Activated gamma-delta T cell treated with Interleukin-2 at 50 U/mL for 16 hours (primary cell): ENCODE measurements at places on chromosomes 16 and 17.
A peak's percentile ranks its signal among the peaks of the same experiment; 100 is the strongest.

DNA sequence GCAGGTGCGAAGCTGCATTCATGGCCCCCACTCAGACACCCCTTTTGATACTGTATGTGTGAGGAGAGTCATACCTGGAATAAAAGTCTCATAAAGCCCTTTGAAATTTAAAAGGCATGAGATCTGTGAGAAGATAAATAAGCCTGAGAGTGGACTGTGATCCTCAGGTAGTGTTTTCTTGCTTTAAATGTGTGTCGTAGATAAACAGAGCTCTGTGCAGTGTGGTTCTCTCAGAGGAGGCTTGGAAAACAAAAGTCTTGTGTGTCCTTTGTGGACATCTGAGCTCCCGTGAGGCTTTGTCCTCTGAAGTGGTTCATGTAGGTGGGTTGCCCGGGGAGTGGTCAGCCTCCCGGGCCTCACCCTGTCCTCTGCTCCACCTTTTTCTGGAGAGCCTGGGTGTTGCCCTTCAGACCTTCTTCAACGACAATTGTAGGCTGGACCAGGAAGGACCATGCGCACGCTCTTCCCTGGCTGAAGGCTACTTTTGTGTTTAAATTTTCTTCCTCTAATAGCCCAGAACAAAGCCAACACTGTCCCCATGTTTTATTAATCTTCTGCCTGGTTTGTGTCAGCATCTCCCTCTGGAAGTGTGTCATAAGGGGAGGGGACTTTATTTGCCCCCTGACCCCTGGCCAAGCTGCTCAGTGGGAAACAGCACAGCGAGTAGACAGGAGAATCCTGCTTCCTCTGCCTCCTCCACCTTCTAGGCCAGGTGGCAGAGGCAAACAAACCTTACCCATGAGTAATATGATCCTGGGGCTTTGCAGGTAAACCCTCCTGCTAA, 151.2 kb downstream of the MSI2 start:
- DNase-seq, result no peak

DNA sequence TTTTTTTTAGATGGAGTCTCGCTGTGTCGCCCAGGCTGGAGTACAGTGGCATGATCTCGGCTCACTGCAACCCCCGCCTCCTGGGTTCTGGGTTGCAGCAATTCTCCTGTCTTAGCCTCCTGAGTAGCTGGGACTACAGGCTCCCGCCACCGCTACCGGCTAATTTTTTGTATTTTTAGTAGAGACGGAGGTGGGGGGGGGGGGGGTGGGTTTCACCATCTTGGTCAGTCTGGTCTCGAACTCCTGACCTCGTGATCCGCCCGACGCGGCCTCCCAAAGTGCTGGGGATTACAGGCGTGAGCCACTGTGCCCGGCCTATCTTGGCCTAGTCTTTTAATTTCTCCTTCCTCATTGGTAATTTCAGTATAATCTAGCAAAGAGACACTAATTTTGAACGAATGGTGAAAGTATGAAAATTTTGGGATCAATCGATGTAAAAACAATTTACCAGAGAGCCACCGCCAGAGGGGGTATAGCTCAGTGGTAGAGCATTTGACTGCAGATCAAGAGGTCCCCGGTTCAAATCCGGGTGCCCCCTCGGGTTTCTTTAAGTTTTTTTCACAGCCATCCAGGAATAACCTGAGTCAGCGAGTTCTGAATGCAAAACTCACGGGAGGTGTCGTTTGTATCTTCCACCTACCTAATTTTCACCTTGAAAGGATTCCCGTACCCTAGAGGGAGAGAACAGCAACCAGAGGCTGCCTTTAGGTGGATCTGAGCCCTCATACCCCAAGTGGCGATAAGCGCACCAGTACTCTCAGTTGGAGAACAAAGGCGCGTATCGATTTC, 2.5 kb upstream of the LASP1 start:
- peak; percentile 55 for DNase-seq

DNA sequence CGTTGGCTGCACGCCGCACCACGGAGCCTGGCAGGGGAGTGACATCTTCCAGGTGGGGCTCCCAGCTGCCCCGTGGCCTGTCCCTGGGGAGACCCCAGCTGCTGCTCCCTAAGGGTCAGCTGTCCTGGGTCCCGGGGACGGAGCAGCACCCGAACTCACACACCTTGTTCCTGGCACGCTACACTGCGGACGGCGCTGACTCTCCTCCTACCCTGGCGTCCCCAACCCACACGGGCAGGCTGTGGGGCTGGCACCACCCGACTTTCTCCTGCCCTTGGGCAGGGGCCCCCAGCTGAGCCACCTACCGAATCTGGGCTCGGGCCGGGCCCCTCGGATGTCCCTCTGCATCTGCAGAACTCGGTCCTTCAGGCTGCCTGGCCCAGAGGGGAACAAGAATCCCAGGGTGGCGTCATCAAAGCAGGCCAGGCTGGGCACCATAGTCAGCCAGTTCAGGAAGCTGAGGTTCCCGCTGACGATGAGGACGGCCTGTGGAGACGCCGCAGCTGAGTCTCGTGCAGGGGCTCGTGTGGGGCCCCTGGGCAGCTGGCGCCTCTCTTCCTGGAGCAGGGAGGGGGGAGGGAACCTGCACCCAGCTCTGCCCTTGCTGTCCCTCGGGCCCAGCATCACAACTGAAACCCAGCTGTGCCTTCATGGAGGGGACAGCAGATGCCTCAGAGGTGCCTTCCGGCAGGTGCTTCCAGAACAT, 70.5 kb upstream of the GNG13 start:
- no peak for DNase-seq

DNA sequence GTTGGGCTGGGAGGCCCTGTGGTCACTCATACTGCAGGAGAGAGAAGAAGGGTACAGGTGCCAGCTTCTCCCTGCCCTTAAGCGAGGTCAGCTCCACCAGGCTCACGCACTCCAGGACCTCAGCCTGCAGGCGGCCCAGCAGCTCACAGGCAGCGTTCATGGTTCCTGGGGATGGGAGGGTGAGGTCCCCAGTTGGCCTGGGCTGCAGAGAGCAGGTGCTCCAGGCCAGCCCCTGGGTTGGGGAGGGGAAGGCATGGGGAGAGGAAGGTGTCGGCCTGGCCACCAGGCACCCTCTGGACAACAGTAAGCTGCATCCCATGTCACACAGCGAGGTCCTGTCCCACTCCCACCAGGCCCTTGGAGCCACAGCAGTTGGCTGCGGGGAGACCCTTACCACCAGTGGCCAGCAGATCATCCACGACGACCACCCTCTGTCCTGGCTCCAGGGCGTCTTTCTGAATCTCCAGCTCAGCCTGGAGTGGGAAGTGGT, 2.0 kb downstream of the APRT start:
- no peak for DNase-seq

DNA sequence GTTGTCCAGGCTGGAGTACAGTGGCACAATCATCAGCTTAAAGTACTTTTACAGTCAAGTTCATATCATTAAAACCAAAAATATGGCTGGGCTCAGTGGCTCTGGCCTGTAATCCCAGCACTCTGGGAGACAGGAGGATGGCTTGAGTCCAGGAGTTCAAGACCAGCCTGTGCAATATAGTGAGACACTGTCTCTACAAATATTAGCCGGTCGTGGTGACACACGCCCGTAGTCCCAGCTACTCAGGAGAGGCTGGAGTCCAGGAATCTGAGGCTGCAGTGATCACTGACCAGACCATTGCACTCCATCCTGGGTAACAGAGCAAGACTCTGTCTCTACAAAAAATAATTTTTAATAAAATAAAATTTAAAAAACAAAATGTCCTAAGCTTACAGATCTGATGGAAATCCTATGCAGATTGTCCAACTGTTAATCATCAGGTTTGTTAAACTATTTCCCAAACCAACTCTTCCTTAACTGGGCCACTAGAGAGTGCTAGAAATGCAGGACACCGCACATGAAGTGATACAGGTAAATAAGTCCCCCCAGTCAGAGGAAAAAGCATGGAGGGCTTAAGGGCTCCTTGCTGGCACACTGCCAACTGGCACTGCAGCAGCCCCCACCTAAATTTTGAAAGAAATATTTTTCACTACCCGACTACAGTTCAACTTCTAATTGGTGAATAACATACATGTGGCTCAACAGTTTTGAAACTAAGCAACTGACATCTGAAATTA, 2.8 kb downstream of the USP22 start:
- DNase-seq, result no peak

GRCh38 chr16:27847030-27847550, 216.4 kb downstream of the GSG1L start:
- no peak for DNase-seq

DNA sequence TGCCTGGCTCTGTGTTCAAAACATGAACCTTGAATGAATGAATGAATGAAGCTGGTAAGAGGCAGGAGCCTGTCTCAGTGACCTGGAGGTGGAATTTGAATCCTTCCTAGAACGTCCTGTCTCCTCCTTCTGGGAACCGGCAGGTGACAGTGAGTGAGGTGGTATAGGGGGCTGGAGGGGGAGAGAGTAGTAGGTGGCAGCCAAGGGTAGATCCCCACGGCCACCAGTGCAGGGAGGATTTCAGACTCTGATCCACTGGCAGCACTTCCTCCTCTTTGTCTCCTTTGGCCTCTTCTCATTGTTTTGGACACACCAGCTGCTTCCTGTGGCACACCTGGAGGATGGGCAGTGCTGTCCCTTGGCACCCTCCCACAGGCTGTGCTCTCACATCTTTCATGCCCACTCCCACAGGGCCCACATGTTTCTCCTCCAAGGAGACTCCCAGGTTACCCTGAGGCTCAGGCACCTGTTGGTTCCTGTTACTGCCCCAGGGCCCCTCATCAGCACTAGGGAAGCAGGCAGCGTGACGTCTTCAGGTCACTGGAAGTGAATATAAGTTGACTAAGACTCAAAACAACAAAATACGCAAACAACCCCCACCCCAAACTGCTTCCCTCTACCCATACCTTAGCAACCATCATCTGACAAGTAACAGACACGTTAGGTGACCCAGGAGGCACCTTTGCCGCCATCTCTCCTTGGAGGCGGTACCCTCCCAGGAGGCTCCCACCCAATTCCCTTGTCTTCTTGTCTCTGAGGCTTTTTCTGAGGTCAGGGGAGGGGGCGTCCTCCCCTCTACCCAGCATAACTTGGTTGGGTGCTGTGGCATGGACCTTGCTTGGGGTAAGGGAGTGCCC, 84.6 kb downstream of the N4BP1 start:
- no peak for DNase-seq

DNA sequence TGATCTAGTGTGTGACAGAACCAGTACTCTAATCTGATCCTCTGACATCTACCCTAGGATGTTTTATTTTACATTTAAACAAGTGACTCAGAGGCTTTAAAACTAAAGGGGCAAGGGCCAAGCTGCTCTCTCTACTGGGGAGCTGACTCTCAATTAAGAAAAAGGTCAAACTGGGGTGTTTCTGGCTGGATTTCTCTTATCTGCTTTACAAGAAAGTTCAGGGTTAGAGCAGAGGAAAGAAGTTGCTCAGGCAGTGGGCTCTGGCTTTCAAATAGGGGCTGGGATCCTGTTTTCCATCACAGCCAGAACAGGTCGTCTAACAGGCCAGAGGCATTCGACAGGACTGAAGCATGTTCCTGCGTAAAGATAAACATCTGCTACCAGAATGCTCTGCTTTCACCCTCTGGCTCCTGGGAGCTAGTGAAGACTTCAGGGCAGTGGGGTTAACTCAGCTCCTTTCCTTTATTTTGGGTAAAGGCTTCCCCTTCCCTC, 8.5 kb downstream of the MMP28 start:
- DNase-seq, result no peak

DNA sequence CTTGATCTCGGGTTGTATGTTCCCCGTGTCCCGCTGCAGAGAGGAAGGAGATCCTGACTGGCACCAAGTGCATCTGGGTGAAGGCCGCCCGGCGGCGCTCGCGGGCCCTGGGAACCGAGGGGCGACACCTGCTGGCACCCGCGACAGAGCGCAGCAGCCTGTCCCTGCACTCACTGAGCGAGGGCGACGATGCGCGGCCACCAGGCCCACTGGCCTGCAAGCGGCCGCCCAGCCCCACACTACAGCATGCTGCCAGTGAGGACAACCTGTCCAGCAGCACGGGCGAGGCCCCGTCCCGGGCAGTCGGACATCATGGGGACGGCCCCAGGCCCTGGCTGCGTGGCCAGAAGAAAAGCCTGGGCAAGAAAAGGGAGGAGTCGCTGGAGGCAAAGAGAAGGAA, 7.5 kb downstream of the BTBD17 start:
- peak; percentile 21 for DNase-seq

DNA sequence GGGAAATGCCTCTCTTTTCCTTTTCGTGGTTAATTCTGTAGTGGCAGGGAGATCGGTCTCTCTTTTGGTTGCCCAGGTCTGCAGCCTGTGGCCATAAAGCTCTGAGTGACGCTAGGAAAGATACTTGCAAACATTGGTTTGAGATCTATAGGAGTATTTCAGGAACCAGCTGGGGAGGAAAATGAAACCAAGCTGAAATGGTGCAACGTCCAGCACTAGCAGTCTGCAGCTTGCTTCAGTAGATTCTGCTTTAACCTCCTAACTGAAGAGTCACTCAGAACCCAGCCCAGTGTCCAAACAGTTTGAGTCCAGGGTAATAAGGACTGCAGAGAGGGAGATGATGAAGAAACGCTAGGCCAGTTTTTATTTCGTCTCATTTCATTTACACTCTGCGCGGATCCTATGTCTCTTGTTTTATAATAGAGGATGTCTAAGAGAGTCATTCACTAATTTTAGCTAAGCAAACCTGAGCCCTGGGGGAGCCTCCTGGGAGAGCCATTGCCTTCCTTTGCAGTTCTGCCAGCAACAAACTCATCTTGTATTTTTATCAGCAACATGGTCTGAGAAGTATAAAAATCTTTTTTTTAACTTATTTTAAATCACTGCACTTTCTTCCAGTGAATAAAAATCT, 12.0 kb downstream of the SP2 start:
- no peak for DNase-seq

- no peak for DNase-seq
Measured at GRCh38 chr16:576823-577201, 7.0 kb downstream of the PIGQ start.

GRCh38 chr17:81052199-81052997, 17.4 kb downstream of the BAIAP2 start:
- DNase-seq, result no peak

DNA sequence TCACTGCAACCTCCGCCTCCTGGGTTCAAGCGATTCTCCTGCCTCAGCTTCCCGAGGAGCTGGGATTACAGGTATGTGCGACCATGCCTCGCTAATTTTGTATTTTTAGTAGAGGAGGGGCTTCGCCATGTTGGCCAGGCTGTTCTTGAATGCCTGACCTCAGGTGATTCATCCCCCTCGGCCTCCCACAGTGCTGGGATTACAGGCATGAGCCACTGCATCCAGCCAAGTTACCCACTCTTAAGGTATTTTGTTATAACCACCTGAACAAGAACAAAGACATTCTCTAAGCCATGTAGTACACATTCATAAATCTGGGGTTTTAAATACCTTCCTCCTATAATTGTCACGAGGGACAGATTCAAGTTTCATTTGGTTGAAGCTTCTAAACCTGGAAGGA, 12.3 kb upstream of the TMEM170A start:
- DNase-seq, result no peak

DNA sequence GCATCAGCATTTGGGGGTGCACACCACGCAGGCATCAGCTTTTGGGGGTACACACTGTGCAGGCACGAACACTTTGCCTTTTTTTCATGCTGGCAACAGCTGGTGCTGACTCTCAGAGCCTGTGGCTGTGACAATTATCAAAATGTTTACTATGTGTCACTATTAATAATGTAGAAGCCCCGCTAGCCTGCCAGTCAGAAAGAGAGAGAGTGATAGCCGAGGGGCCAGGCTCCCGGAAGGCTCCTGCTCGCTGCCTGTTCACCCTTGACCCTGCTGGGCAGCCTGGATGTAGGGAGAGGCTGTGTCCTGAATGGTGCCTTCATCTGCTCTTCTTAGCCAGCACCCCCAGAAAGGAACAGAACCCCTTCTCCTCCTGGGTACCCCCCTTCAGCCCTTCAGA, 61.9 kb downstream of the SDK2 start:
- no peak for DNase-seq
